ENCODE measurements at places on chromosomes 12 and 14. TPM values are rescaled to one million over a fixed set of nuclear protein-coding genes. Genes with fewer than 3 reads are reported as not detected.
A peak's percentile ranks its signal among the peaks of the same experiment; 100 is the strongest.

- H3K4me3 ChIP-seq, result no peak overlapping the region
- H3K27ac ChIP-seq, result no peak overlapping the region
Observed at GRCh38 chr14:94466706-94467370, 9.2 kb downstream of the SERPINA9 start.

OAS1 gene
- 46.0 TPM for total RNA-seq

- peaks cover 4% of the 10 kb centered on the region for H3K4me1 ChIP-seq
- H3K4me3 ChIP-seq, result no peak overlapping the region
- no peak overlapping the region for H3K27ac ChIP-seq
- H3K27me3 ChIP-seq, result peaks cover 22% of the 10 kb centered on the region
Observed at GRCh38 chr12:109621211-109621694, 47.7 kb downstream of the MVK start.

ENDOU gene
- not detected for total RNA-seq

CLEC9A gene
- total RNA-seq, result not detected

RIMBP2 gene
- 0.27 TPM for total RNA-seq

DNA sequence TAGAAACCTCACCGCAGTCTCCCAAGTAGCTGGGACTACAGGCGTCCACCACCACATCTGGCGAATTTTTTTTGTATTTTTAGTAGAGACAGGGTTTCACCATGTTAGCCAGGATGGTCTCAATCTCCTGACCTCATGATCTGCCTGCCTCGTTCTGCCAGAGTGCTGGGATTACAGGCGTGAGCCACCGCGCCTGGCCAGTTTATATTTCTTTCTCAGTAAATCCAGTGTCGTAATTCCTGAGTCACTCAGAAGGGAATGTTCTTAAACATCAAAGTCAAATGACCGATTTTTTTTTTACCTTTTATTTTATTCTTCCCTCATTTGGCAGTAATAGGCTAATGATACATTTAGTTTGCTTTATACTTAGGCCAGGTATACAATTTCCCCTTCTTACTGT is 80.5 kb downstream of the FBXO33 start:
- H3K4me1 ChIP-seq, result peaks cover 7% of the 10 kb centered on the region
- no peaks in the 10 kb centered on the region for H3K27me3 ChIP-seq

CCNK gene
- total RNA-seq, result 86.6 TPM

- no peaks in the 10 kb centered on the region for H3K36me3 ChIP-seq
- H3K4me3 ChIP-seq, result no peak overlapping the region
- H3K27ac ChIP-seq, result no peak overlapping the region
- DNase-seq, result no peak
Observed at GRCh38 chr12:114835031-114835430, 151.1 kb upstream of the TBX3 start.

- H3K36me3 ChIP-seq, result peaks cover 15% of the 10 kb centered on the region
- peak; percentile 40 for DNase-seq
- no peak overlapping the region for H3K4me3 ChIP-seq
- H3K27ac ChIP-seq, result no peak overlapping the region
- H3K4me1 ChIP-seq, result peaks cover 25% of the 10 kb centered on the region
Observed at GRCh38 chr12:116222358-116222757, 55.1 kb downstream of the MED13L start.

DNA sequence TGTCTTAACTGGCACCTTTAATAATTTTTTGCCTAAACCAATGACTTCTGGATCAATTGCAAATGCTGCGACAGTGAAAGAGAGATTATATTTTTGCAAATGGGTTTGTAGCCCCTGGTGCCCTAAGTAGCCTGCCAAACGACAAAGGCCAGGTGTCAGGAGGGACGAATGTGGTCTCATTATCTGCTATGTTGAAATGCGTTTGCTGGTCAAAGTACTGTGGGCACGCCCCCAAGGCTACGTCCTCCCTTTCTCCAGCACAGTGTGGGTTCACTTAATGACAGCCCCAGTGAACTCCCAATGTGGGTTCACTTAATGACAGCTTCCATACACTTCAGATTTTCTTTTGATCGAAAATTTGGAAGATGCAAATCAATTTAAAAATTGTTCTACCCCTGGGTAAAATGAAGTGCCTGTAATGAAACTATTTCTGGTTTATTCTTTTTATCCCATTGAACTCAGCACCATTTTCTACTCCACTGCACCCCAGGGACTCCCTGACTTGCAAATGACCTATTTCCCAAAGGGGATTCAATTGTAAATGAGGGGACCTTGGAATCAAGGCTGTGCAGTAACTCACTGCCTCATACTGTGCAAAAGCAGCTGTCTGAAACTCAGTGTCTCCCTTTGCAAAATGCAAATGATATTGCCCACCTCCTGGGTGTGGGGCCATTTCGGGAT is 1.4 kb downstream of the SERPINA11 start:
- H3K4me3 ChIP-seq, result no peak overlapping the region
- H3K4me1 ChIP-seq, result no peaks in the 10 kb centered on the region

TSPAN19 gene
- total RNA-seq, result not detected

GRCh38 chr12:94855853-94856252 is 147.6 kb downstream of the NDUFA12 start:
- no peaks in the 10 kb centered on the region for H3K36me3 ChIP-seq
- DNase-seq, result no peak
- H3K4me1 ChIP-seq, result peaks cover 3% of the 10 kb centered on the region
- no peak overlapping the region for H3K27ac ChIP-seq
- H3K27me3 ChIP-seq, result peaks cover 17% of the 10 kb centered on the region

- peaks cover 14% of the 10 kb centered on the region for H3K27me3 ChIP-seq
- no peak overlapping the region for H3K27ac ChIP-seq
- no peak overlapping the region for H3K4me3 ChIP-seq
- H3K36me3 ChIP-seq, result no peaks in the 10 kb centered on the region
- peaks cover 3% of the 10 kb centered on the region for H3K4me1 ChIP-seq
- DNase-seq, result peak; percentile 61
Observed at GRCh38 chr14:76352639-76353281, 23.2 kb upstream of the ESRRB start.

CLBA1 gene
- total RNA-seq, result 0.78 TPM

DNA sequence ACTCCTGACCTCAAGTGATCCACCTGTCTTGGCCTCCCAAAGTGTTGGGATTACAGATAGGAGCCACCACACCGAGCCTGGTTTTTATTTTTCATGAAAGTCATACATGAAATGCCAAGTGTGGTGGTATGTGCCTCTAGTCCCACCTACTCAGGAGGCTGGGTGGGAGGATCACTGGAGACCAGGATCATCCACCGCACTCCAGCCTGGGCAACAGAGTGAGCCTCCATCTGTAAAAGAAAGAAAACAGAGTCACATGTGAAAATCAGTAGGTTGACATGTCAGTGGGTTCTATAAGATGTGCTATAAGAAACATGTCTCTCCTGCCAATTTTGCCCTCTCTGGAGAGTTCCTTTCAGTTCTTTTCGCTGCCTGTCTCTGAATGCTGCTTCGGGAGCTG is 28.2 kb downstream of the ANKRD9 start:
- no peak overlapping the region for H3K4me3 ChIP-seq
- no peaks in the 10 kb centered on the region for H3K27me3 ChIP-seq
- no peaks in the 10 kb centered on the region for H3K4me1 ChIP-seq
- peaks cover 12% of the 10 kb centered on the region for H3K36me3 ChIP-seq

LMNTD1 gene
- not detected for total RNA-seq

- H3K4me1 ChIP-seq, result peaks cover 12% of the 10 kb centered on the region
- DNase-seq, result no peak
- no peaks in the 10 kb centered on the region for H3K27me3 ChIP-seq
- H3K4me3 ChIP-seq, result no peak overlapping the region
- no peak overlapping the region for H3K27ac ChIP-seq
Observed at GRCh38 chr14:68216957-68217356, 397.4 kb downstream of the RAD51B start.

DNA sequence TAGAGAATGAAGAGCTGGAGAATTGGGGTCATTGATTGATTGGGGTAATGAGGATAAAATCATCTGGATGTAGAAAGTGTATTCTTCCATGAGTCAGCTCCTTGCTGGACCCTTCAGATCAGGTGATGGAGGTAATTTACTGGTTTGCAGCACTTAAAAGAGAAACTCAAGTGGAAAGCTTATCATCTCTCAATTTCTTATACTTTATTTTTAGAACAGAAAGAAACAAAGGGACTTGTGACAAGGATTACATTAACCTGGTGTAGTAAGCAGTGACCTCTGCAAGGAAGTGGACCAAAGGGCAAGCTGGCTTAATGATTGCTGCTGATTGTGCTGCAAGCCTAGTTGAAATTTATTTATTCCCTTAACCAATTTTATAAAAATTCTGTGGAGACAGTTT is 405.0 kb downstream of the TRHDE start:
- H3K4me3 ChIP-seq, result no peak overlapping the region
- H3K36me3 ChIP-seq, result no peaks in the 10 kb centered on the region
- DNase-seq, result no peak
- no peaks in the 10 kb centered on the region for H3K4me1 ChIP-seq
- no peaks in the 10 kb centered on the region for H3K27me3 ChIP-seq
- H3K27ac ChIP-seq, result no peak overlapping the region

OR6C70 gene
- total RNA-seq, result not detected

- peaks cover 10% of the 10 kb centered on the region for H3K4me1 ChIP-seq
- H3K27ac ChIP-seq, result no peak overlapping the region
- H3K27me3 ChIP-seq, result no peaks in the 10 kb centered on the region
- H3K36me3 ChIP-seq, result peaks cover 50% of the 10 kb centered on the region
- no peak for DNase-seq
Observed at GRCh38 chr12:95506707-95507523, 33.0 kb downstream of the METAP2 start.

RNASE1 gene
- total RNA-seq, result not detected

GRCh38 chr14:102180248-102180998 is 40.7 kb downstream of the WDR20 start:
- peaks cover 76% of the 10 kb centered on the region for H3K4me1 ChIP-seq
- peaks cover 9% of the 10 kb centered on the region for H3K36me3 ChIP-seq
- no peaks in the 10 kb centered on the region for H3K27me3 ChIP-seq
- no peak for DNase-seq

ZNF84 gene
- total RNA-seq, result 10.1 TPM

C14orf180 gene
- total RNA-seq, result not detected

KRT6C gene
- not detected for total RNA-seq

DNA sequence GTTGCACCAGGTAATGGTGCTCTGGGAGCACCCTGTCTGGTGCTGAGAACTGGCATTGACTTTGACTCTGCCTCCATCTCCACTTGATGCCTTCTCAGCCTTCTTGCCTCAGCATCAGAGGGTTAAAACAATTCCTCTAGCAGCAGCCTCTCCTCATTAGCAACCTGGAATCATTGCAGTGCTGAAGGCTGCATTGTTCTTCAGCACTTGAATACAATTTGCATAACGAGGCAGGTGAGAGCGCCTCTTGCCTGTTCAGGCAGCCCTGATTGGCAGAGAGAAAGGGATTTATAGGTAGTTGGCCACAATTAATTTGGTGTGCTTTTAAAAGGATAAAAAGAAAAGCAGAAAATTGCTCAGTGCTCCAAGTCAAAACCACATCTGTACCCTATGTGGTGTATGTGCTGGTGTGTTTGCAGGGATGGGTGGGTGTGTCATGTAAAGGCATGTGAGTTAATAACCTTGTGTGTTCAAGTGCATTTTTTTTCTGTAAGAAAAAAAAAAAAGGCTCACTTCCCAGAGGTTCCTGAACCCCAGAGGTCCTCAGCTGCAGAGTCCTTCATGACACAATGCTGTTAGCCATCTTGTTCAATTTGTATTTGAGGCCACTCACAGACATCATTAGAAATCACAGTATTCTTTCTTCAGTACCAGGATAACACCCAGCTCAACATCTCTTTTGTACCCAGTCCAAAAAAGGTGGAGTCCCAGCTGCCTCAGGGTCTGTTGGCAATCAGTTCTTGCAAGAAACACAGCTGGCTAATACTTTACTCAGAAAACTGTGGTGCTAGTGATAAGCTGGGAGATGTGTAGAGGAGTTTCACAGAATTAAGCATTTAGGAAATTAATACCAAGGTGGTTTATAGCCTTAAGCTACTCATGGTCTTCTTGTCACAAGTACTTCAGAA is 385.6 kb downstream of the GRIN2B start:
- H3K4me3 ChIP-seq, result no peak overlapping the region
- DNase-seq, result no peak
- H3K4me1 ChIP-seq, result no peaks in the 10 kb centered on the region
- H3K27ac ChIP-seq, result no peak overlapping the region
- no peaks in the 10 kb centered on the region for H3K27me3 ChIP-seq
- H3K36me3 ChIP-seq, result no peaks in the 10 kb centered on the region

- H3K4me1 ChIP-seq, result no peaks in the 10 kb centered on the region
- H3K27me3 ChIP-seq, result peaks cover 5% of the 10 kb centered on the region
- H3K4me3 ChIP-seq, result no peak overlapping the region
- no peak overlapping the region for H3K27ac ChIP-seq
Observed at GRCh38 chr14:101689039-101689501, 72.4 kb upstream of the PPP2R5C start.

CRACR2A gene
- 15.8 TPM for total RNA-seq

DNA sequence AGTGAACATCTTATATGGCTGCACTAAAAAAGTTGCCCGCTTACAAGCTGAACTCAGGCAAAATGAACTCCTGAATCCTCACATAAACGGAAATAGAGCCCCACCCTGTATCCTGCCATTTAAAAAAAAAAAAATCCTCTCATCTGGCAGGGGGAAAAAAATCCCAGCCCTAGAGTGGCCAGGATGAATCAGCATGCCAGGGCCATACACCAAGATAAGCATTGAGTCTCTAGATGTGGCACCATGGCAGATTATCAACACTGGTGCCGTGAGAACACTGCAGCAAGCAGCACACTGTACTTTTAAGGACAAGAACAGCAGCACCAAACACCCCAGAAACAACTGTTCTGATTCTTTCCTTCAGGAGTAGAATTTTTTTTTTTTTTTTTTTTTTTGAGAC is 65.5 kb downstream of the RASSF3 start:
- DNase-seq, result no peak
- peaks cover 89% of the 10 kb centered on the region for H3K4me1 ChIP-seq
- no peaks in the 10 kb centered on the region for H3K36me3 ChIP-seq

GALNT8 gene
- 0.97 TPM for total RNA-seq

DNA sequence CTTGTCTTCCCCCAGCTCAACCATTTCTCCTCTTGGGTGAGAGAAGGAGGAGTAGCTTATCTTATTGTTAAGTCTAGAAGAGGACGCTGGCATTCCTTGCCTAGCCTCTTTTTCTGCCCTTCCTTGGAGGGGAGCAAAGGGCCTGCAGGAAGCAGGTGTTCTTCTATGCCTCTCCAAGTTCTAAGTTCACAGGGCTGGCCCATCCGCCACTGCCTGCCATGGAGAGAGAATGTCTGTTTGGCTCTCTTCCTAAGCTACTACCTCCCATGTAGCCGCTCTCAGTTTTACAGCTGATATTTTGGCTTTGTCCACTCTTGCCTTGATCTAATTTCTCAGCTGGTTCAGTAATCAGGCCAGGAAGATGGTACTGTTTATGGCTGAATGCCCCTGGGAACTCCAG is 201.2 kb downstream of the NTF3 start:
- no peaks in the 10 kb centered on the region for H3K36me3 ChIP-seq
- no peaks in the 10 kb centered on the region for H3K4me1 ChIP-seq
- no peak for DNase-seq
- no peak overlapping the region for H3K4me3 ChIP-seq

Measured in activated CD4-positive, alpha-beta memory T cell treated with anti-CD3 and anti-CD28 coated beads for 36 hours (primary cell).